ENCODE measurements at places on chromosomes 3 and 15.
A peak's percentile ranks its signal among the peaks of the same experiment; 100 is the strongest.

DNA sequence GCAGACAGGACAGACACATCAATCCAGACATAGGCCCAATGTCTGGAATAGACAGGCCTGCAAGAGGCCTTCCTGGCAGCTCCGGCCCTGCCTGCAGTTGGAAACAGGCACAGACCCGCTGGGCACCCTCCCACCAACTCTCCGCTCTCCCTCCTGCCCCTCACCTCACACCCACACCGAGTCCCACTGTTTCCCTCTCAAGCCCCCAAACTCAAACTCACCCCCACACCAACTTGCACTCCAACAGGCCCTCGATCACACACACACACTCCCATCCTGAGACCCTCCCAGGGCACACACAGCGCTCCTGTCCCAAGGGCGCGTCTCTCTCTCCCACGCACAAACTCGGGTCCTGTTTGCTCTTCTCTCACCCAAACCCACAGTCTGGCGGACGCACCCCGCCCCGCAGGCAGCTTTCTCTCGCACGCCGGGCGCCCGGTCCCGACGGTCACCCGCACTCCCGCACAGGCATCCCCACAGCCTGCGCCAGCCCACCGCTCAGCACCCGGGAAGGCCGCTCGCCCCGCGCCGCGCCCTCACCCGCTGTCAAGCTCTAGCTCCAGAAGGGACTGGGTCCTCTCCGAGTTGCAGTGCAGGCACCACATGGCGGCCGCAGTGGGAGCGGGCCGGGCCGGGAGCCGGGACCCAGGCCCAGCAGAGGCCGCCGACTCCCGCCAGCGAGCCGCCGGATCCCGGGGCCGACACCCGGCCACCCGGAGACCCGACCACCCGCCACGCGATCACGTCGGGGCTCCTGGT is 106.2 kb downstream of the IQSEC1 start:
- no peak for DNase-seq

DNA sequence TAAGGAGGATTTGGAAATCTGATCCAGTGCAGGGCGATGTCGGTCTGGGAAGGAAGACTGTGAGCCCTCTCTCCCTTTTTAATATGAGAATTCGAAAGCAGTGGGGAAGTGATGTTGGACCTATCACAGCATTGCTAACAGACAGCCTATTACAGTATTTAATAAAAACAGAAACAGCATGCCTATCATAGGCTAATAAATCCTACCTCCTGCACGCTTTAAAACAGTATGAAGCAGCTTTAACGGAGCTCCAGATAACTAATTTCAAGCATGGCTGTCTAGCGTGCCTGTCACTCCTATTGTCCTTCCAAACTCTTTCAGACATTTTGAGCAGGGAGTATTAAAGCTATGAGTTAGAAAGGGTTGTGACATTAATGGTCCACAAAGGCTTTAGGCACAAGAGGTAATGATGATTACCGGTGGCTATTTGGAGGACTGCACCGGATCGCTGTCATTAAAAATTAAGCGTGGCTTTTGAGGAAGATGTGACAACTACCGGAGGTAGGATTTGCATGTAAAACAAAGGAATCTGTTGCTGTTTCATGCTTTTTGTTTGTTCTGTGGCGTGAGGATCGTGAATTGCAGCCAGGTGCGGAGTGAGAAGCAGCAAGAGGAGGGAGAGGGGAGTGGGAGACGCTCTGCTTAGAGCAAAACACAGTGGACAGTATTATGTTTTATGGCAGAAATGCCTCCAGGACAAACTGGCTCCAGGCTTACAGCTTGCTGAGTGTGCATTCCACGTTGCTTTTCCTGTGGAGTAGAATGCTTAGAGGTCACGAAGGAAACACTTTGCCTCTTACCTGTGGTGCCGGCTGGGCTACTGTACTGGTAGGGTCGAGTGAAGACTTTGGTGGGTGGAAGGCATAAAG is at the start of gene KCNMB2:
KCNMB2 (plus strand) TSS at position 226 of the 869 bp plus-strand sequence.
- DNase-seq = no peak

DNA sequence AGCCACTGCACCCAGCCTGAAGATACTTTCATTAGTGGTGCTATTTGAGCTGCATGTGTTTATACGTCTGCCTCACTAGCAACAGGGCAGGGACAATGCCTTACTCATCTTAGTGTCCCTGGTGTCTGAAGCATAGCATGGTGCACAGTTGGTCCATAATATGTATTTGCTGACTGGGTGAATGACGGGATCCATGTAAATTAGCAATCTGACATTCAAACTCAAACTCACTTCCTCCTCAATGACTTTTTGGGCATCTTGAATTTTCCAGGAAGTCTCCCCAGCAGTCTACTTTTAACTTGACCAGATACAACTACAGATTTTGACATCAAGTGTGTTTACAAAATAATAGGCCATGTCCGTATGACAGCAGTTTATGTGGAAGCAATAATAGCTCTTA is 3.0 kb upstream of the LDHAL6B start:
- DNase-seq = no peak

GRCh38 chr3:180898572-180898971 is 13.9 kb upstream of the FXR1 start:
- DNase-seq = no peak

DNA sequence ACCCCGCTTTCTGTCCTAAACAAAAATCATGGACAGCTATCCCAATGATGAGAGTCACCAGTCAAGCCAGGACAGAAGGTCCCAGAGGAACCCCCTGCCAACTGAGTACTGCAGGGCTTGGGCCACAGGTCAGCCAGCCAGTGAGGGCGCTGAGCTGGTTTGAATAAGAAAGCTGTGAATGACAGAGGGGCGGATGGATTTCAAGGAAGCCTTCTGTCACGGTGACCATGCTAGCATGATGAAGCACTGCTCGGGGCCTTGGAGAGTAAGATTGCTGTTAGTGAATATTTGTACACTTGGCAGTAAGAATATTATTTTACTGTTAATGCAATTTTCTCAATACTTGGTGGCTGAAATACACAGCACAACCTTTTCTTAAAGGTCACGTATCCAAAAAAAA is 734.0 kb upstream of the NR2F2 start:
- DNase-seq = no peak

DNA sequence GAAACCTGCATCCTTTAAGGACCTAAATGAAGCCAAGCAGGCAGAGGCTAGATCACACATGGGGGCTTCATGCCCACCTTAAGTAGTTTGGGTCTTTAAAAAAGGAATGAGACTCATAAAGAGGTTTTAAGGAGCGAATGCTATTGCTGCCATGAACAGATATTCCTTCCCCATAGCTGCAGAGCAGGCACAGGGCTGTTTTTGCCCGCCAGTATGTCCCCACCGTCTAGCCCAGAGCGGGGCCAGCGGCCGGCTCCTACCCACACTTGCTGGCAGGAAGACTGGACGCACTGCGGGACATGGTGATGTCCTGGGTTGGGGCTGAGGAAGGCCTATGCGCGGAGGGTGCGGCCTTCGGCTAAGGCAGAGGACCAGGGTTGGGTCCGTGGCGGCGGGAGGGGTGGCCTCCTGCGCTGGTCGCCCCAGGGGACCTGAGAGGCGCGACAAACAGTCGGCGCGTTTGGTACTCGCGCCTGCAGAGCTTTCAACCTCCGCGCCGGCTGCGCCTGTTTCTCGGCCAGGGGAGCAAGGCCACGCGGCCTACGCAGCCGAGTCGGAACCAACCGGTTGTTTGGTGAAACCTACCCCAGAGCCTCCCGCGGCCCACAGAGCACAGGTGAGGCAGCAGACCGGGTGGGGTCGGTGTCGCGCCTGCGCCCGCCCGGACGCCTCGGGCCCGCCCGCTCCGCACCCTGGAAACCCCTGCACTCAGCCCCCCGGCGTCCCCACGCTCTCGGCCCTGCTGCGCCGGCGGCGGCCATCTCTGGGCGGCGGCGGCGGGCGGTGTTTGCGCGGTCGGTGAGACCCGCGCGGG is at the start of gene FAIM:
FAIM (plus strand) TSS at position 450 of the 814 bp plus-strand sequence. CDS start 10,956 bp downstream, outside the sequence.
- DNase-seq = peak; percentile 76

- DNase-seq = no peak
Measured at GRCh38 chr15:35440265-35440664, 105.7 kb downstream of the DPH6 start.

- no peak for DNase-seq
Measured at GRCh38 chr3:160676547-160677303, at the start of gene ARL14. Gene ARL14 (plus strand): TSS chr3:160677160. CDS start chr3:160677347, 187 bp downstream.

DNA sequence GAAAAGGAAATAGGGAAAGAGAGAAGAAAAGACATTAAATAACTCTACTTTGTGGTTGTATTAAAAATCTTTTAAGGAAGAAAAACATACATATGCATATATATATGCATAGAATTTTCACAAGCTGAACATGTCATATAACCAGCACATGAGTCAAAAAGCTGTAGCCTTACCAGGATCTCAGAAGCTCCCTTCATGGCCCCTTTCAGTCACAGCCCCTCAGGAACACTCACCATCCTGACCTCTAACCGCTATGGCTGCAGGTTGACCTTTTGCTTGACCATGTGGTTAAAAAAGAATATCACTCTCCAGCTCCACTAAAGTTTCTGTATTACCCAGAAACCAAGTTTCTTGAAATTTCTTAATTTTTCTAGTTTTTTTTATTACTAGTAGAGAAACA is 103.4 kb downstream of the CHST2 start:
- DNase-seq = no peak

GRCh38 chr3:190721330-190721729 is 141.2 kb downstream of the GMNC start:
- no peak for DNase-seq

- DNase-seq = no peak
Measured at GRCh38 chr3:73451301-73451944, 173.3 kb downstream of the PDZRN3 start.

- no peak for DNase-seq
Measured at GRCh38 chr3:106699122-106699521, 678.1 kb upstream of the CCDC54 start.

GRCh38 chr3:129016720-129017483 is 15.8 kb downstream of the EFCC1 start:
- DNase-seq = peak; percentile 50

DNA sequence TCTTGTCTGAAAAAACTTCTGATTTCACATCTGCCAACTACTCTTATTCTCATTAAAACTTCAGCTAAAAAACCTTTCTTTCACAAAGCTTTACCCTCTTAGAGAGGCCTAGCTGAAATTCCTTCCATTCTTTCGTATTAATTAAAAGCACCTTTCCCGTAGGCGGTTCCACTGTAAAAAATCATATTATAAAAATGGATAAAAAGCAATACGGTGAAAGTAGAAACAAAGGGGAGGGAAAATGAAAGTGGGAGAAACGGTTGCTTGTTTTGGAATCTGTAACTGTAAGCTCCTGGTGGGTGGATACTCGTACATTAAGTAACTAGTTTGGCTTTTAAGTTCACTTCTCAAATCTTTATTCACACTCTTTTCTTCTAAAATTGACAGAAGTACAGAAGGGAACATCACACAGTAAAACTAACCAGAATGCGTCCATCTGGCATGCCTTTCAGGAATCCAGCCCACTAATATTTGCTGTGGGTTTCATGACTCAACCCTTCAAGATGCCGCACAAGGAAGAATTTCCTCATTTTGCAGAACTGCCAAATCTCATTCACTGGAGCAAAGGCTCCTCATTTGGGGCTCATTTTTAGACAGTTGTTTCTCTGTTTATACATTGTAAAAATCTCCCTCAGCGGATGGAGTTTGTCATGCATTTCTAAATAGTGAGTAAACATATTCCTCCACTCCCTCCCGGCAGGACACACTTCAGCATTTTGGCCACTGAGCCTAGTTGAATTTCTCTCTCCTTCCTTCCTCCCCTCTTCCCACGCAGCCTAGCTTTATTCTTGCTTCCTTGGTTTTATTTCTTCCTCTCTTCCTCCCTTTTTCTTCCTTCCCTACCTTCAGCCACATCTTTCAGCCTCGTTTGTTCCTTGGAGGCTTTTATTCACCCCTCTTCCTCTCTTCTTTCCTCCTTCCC is 419.5 kb upstream of the NAALADL2 start:
- no peak for DNase-seq

GRCh38 chr15:68415501-68416157 is 16.3 kb downstream of the ITGA11 start:
- DNase-seq = no peak

GRCh38 chr3:196789885-196790359 is 50.3 kb downstream of the PAK2 start:
- DNase-seq = no peak

- no peak for DNase-seq
Measured at GRCh38 chr3:192827208-192827607, 90.4 kb downstream of the MB21D2 start.

DNA sequence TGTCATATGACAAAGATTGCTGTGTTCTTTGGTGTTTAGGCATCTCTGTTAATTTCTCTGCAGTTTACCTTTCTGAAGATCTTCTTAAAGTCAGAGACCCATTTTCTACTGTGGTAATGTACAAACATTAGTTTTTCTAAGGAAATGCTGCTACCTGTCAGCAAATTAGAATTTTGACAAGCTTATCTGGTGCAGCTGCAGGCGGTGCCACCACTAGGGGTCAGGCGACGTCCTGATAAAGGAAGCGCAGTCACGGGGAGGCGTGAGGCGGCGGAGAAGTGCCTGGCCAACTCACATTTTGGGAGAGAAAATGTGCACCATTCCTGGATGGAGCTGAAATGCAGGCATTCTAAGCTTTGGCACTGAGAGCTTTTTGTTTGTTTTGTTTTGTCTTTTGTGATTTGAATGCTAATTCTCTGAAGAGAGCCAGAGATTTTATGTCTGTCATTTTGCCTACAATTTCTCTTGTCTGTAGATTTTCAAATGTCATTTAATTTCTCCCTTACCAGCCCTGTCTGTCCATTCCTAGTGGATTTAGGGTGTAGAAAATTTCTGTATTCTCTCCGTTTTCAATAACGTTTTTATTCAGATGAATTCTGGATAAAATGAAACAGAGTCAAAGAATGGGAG is 24.9 kb upstream of the SIAH2 start:
- DNase-seq = peak; percentile 71

DNA sequence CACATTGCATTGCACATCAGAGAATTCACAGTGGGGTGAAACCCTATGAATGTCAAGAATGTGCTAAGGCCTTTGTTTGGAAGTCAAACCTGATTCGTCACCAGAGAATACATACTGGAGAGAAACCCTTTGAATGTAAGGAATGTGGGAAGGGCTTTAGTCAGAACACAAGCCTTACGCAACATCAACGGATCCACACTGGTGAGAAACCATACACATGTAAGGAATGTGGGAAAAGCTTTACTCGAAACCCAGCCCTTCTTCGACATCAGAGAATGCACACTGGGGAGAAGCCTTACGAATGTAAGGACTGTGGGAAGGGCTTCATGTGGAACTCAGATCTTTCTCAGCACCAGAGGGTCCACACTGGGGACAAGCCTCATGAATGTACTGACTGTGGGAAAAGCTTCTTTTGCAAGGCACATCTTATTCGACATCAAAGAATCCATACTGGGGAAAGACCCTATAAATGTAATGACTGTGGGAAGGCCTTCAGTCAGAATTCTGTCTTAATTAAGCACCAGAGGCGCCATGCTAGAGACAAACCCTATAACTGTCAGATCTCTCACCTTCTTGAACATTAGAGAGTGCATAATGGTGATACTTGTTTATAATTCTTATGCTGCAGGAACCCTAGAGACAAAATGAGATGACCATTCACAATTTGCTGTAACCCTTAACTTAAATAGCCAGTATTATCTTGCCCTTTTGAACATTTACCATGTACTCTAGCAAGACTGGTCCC is 9.0 kb downstream of the ZNF662 start:
- DNase-seq = no peak

Data from effector memory CD8-positive, alpha-beta T cell (primary cell).